CD4-positive, alpha-beta T cell treated with Interleukin-1 beta for 1 hour (primary cell): ENCODE measurements at places on chromosomes 2 and 18.

GRCh38 chr2:232388324-232388891 lies 9.9 kb downstream of the ALPP start:
- no peak for DNase-seq

DNA sequence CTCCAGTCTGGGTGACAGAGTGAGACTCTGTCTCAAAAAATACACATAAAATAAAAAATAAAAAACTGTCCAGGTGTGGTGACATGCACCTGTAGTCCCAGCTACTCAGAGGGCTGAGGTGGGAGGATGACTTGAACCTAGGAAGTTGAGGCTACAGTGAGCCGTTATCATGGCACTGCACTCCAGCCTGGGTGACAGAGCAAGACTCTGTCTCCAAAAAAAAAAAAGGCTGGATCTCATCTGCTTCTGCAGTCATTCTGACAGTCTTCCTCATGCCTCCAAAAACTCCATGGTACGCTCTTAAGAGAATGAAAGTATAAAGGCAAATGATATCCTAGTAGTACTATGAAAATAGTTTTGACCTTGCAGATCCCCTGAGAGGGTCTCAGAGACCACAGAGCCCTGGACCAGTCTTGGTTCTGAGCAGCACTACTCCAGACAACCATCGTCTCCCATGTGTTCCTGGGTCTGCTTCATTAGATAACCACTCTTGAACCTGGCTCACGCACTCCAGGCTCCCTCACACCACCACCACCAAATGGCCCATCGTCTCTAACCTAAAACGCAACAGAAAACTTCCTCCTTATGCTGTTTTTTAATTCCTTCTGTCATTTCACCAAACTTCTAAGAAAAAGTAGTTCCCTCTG lies 26.0 kb downstream of the SPIRE1 start:
- no peak for DNase-seq

DNA sequence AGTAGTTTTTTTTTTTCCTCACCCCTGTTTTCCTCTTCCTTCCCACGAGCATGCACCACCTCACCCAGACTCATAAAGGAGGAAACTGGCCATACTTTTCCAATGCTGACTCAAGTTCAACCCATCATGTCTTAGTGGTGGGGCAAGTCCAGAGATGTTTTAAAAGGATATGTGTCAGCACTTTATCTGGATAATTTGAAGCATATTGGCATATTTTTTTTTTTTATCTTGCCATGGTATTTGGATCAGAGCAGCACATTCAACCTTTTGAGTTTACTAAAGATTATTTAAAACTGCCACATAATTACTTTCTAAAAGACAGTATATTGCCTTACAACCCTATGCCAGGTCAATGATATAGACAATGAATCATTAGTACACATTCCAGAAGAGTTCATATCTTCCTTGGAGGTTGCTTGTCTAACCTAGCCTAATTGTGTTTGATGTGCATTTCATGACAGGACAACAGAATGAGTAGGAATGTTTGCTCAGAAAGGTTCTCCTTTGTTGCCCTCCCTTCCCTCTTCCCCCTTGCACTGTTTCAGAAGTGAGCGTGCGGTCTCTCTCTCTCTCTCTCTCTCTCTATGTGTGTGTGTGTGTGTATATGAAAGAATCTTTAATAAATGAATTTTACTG lies 950.7 kb upstream of the FAM98A start:
- DNase-seq = no peak

DNA sequence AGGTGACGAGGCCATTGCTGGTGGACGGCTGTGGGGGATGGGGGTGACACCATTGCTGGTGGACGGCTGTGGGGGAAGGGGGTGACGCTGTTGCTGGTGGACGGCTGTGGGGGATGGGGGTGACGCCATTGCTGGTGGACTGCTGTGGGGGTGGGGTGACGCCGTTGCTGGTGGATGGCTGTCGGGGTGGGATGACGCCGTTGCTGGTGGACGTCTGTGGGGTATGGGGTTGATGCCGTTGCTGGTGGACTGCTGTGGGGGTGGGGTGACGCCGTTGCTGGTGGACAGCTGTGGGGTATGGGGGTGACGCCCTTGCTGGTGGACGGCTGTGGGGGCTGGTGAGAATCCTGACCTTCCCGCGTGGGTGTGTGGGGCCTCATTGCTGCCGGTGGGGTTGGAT lies 47.1 kb downstream of the CTDP1 start:
- no peak for DNase-seq

- DNase-seq = no peak
Observed at GRCh38 chr2:174446531-174446930, 40.3 kb downstream of the GPR155 start.

DNA sequence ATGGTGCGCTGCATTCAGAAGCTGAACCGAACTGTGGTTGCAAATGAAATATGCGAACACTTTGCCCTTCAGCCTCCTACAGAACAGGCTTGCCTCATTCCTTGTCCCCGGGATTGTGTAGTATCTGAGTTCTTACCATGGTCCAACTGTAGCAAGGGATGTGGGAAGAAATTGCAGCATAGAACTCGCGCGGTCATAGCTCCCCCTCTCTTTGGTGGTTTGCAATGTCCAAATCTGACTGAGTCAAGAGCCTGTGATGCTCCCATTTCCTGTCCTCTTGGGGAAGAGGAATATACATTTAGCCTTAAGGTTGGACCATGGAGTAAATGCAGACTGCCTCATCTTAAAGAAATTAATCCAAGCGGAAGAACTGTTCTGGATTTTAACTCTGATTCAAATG lies 291.4 kb downstream of the THSD7B start:
- DNase-seq = no peak
